NCI-H446 (cell line): ENCODE measurements at places on chromosomes 11 and 22.

- no peak for DNase-seq
Observed at GRCh38 chr11:45023065-45023365, 72.3 kb upstream of the TP53I11 start.

DNA sequence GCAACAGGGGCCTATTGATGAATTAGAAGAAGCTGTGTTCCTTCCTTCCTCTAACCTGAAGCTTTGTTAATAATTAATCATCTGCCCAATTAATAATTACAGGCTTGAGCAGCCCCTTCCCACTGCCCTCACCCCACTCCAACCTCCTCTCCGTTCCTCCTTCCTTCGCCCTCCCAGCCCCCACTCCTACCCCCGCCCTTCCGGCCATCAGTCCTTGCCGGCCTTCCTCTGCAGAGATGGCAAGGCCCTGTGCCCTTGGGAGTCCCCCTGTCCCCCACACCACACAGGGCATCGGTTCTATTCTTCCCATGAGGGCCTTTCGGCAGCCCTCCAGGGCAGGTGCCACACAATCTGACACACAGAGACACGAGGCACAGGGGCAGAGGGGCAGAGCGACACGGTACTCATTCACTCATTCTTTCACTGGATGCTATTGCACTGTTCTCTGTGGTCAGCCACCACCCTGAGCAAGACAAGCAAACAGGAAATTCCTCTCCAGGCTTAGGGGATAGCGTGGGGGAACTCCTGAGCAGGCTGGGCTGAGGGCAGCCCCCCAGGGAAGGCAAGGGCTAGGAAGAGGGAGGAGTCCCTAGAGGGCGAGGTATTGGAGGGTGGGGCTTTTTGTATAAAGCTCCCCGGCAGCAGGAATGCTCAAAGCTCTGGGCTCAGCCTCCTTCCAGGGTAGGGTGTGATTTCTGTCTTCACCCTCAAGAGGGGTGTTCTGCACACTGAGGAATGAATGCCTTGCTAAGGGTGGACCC lies 14.7 kb downstream of the MGAT3 start:
- DNase-seq = no peak

DNA sequence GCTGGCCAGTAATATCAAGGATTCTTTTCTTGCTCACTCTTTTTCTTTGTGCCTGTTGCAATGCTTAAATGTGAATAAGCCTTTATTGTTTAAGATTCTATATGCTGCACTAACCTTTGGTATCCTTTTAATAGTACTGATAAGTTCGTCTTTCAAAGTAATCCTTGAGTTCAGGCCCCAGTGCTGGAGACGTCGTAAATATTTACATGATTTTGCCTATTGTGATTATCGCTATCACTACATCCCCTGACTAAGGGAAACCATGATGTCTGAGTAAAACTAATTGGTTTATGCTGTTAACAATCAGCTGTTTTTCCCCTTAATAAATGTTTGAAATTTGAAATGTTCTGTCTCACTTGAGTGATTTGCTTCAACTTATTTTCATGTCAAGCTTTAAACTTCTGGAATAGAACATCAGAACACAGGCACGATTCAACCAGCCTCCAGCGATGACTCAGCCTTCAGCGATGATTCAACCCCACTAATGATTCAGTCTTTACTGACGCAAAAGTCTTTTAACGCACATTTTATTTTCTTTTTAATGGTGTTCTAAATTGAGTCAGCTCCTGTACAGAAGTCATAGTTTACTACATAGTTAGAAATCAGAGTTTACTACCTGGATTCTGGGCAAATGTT lies 3.9 kb downstream of the HTATIP2 start:
- peak; percentile 19 for DNase-seq

- no peak for DNase-seq
Observed at GRCh38 chr22:28674121-28674563, 5.5 kb downstream of the TTC28 start.

DNA sequence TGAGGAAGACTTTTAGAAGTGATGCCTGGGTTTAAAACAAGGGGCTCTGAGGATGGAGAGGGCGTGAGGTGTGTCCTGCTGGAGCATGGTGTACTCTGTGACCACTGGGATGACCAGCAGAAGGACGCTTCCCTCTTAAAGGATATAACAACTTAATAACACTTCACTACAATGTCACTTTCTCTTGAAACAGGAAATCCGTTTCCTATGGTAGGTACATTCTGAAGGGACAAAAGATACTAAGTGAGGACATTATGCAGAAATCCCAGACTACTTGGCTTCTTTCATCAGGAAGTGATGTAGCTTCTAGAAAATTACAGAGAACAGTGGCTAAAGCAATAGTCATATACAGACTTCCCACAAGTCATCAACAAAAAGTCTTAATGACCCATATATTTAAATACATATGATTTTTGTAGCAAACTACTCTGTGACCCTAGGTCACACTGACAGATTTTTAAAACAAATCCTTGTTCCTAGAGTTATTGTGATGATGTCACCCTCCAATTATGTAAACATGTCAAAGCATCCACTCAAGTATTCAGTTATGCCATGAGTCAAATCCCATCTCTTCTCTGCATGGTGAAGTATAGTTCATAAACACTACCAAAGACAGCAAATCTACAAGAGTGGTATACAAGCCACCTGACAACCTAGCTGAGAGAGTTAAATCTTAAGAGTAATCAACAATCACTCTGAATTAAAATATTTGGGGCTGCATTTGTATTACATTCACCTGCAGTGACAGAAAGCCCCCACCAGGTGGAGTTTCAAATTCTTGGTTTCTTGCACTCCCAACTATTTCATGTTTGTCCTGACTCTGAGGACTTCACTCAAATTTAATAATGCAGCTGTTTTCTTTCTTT lies 32.8 kb downstream of the PITPNB start:
- peak; percentile 42 for DNase-seq
